Upper lobe of right lung (tissue), 1 donor: ENCODE measurements at places on chromosomes 13 and 19. TPM values are rescaled to one million over a fixed set of nuclear protein-coding genes. Genes with fewer than 3 reads are reported as not detected.

Gene ZNF486
- 4.3 TPM for total RNA-seq

Gene MAP4K1
- total RNA-seq, result 12.1 TPM

Gene COX6B2
- not detected for total RNA-seq

Gene ERICH4
- total RNA-seq, result not detected

Gene ONECUT3
- not detected for total RNA-seq

Gene COX7A1
- total RNA-seq, result 79.4 TPM

Gene ZNF880
- total RNA-seq, result 17.8 TPM

Gene ZFP82
- 5.4 TPM for total RNA-seq

Gene IL17D
- 3.8 TPM for total RNA-seq

DNA sequence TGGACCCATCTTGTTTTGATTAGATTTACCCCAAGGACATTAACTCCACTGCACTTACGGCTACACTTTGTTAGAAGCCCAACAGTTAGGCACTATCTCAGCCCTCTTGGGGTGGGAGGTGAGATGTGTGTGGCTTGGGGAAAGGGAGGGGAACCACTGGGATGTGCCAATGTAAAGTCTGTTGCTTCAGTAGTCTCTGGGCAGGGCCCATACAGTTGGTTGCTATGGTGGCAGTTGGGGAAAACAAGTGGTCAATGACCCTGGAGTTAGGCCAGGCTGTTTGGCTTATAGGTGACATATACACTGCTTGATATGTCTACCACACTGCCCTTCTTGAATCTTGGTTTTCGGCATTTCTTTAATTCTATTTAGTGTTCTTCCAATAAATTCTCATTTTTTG lies 8.9 kb upstream of the RB1 start:
- H3K27me3 ChIP-seq, result no peaks in the 10 kb centered on the region
- no peak overlapping the region for H3K27ac ChIP-seq
- no peak for DNase-seq
- no peak overlapping the region for H3K4me3 ChIP-seq

- H3K27me3 ChIP-seq, result no peaks in the 10 kb centered on the region
- H3K4me1 ChIP-seq, result peaks cover 62% of the 10 kb centered on the region
- H3K36me3 ChIP-seq, result no peaks in the 10 kb centered on the region
- H3K27ac ChIP-seq, result peak overlapping the region; percentile 100
- no peak for DNase-seq
Observed at GRCh38 chr19:12788042-12788681, 3.1 kb upstream of the JUNB start.

GRCh38 chr13:100610391-100611347 lies 22.1 kb upstream of the GGACT start:
- H3K27me3 ChIP-seq, result no peaks in the 10 kb centered on the region
- no peak overlapping the region for H3K27ac ChIP-seq
- peaks cover 7% of the 10 kb centered on the region for H3K36me3 ChIP-seq
- H3K4me3 ChIP-seq, result no peak overlapping the region

- H3K4me1 ChIP-seq, result peaks cover 8% of the 10 kb centered on the region
- no peak overlapping the region for H3K27ac ChIP-seq
- DNase-seq, result no peak
- no peak overlapping the region for H3K4me3 ChIP-seq
- H3K36me3 ChIP-seq, result no peaks in the 10 kb centered on the region
- no peaks in the 10 kb centered on the region for H3K27me3 ChIP-seq
Observed at GRCh38 chr13:50200569-50200968, 185.3 kb downstream of the KCNRG start.

DNA sequence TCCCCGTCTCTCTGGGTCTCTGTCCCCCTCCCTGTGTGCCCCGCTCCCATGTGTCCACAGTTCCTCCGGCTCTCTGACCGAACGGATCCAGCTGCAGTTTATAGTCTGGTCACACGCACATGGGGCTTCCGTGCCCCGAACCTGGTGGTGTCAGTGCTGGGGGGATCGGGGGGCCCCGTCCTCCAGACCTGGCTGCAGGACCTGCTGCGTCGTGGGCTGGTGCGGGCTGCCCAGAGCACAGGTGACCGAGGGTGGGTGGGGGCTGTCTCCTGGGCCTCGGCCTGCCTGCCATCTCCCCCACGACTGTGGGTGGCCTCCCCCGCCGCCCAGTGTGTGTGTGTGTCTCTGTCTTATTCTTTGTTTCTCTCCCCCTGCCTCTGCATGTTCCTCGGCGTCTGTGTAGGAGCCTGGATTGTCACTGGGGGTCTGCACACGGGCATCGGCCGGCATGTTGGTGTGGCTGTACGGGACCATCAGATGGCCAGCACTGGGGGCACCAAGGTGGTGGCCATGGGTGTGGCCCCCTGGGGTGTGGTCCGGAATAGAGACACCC lies 10.3 kb downstream of the TRPM4 start:
- no peak for DNase-seq
- no peak overlapping the region for H3K27ac ChIP-seq
- peaks cover 14% of the 10 kb centered on the region for H3K4me1 ChIP-seq
- peaks cover 42% of the 10 kb centered on the region for H3K36me3 ChIP-seq
- no peaks in the 10 kb centered on the region for H3K27me3 ChIP-seq

- H3K4me1 ChIP-seq, result peaks cover 56% of the 10 kb centered on the region
- H3K4me3 ChIP-seq, result peak overlapping the region; percentile 80
- peak overlapping the region; percentile 100 for H3K27ac ChIP-seq
- no peaks in the 10 kb centered on the region for H3K36me3 ChIP-seq
Observed at GRCh38 chr19:1847684-1848398, 442 bp downstream of the REXO1 start.

GRCh38 chr19:29893606-29894284 lies 48.3 kb upstream of the URI1 start:
- H3K27me3 ChIP-seq, result no peaks in the 10 kb centered on the region
- H3K27ac ChIP-seq, result no peak overlapping the region
- no peaks in the 10 kb centered on the region for H3K4me1 ChIP-seq
- H3K36me3 ChIP-seq, result no peaks in the 10 kb centered on the region
- H3K4me3 ChIP-seq, result no peak overlapping the region
- no peak for DNase-seq

DNA sequence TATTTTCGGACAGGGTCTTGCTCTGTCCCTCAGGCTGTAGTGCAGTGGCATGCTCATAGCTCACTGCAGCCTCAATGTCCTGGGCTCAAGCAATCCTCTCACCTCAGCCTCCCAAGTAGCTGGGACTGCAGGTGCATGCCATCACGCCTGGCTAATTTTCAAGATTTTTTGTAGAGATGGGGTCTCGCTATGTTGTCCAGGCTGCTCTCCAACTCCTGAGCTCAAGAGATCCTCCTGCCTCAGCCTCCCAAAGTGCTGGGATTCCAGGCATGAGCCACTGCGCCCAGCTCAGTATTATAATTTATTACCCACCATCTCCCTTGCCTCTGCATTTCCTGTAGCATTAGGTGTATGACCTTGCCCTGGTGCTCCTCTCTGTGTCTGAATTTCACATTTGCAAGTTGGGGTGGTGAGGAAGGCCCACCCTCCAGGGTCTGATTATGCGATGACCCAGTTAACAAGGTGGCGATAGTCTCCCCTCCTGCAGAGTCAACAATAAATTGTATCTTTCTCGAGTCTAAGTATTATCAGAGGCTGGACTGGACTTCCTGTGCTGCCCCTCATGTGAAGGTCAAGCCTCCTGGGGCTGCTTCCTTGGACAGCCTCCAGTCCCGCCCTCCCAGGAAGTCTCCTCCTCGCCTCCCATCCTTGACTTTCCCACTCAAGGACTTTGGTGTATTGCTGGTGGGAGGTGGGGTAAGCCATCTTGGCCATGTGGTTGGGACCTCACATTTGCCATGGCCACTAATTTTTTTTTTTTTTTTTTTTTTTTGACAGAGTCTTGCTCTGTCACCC lies 1.5 kb upstream of the TUBB4A start:
- H3K27ac ChIP-seq, result no peak overlapping the region
- H3K36me3 ChIP-seq, result no peaks in the 10 kb centered on the region
- peaks cover 10% of the 10 kb centered on the region for H3K4me1 ChIP-seq
- DNase-seq, result no peak

DNA sequence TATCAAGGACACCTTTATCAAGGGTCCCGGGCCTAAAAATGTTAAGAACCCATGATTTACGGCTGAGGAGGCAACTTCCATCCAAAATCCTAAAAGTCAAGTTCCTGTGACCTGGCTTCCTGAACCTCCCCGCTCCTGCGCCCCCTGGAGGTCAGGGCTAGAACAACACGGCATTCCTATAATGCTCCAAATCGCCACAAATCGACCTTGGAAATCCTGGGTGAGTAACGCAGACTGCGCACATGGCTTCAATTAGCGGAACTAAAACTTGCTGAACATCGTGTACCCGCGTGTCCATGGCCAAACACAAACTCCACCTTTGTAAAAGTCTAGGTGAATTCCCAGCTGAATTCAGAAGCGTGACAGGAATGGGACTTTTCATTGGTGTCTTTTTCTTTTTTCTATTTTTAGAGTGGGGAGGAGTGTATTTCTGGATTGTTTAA lies 4.3 kb upstream of the C5AR1 start:
- no peak overlapping the region for H3K4me3 ChIP-seq
- no peaks in the 10 kb centered on the region for H3K36me3 ChIP-seq
- H3K27me3 ChIP-seq, result no peaks in the 10 kb centered on the region
- DNase-seq, result peak; percentile 84
- H3K27ac ChIP-seq, result no peak overlapping the region
- H3K4me1 ChIP-seq, result peaks cover 14% of the 10 kb centered on the region

DNA sequence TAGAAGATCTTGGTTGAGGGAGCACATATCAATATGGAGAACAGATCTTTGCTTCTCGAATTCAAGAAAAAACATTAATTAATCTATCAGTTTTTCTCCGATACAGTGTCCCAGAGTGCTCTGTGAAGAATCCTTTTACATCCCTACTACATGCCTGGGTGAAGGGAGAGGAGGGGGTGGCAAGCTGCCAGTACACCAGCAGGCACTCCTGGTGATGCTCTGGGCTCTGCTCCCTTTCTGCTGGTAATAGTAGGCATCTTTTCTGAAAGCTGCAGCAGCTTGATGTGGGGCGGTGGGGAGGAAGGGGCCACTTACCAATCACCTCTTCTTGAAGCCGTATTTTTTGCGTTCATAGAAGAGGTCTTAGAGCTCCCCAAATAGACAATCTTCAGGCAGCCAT lies 30.7 kb downstream of the PBX4 start:
- DNase-seq, result no peak
- H3K27me3 ChIP-seq, result no peaks in the 10 kb centered on the region
- H3K27ac ChIP-seq, result no peak overlapping the region
- no peak overlapping the region for H3K4me3 ChIP-seq
- H3K36me3 ChIP-seq, result no peaks in the 10 kb centered on the region

GRCh38 chr13:27264648-27265047 lies 6.0 kb upstream of the RASL11A start:
- H3K36me3 ChIP-seq, result no peaks in the 10 kb centered on the region
- DNase-seq, result no peak
- H3K4me1 ChIP-seq, result peaks cover 32% of the 10 kb centered on the region
- no peaks in the 10 kb centered on the region for H3K27me3 ChIP-seq
- H3K4me3 ChIP-seq, result no peak overlapping the region

DNA sequence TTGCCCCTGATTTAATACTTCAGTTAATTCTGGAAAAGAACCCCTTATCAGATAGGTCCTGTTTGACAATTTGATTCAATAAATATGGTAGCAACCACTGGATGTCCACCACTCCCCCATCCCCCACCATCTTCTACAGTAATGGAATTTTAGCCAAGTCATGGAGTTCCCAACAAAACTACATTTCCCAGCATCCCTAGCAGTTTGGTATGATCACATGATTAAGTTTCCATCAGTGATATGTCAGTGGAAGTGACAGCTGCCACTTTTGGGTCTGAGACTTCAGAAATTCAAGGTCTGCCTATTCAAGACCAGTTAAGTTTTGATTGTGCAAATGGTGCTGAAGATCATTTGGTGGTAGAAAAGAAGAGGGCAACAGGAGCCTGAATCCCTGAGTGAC lies 85.5 kb downstream of the CACNA1A start:
- no peaks in the 10 kb centered on the region for H3K27me3 ChIP-seq
- no peak overlapping the region for H3K4me3 ChIP-seq
- DNase-seq, result no peak
- no peak overlapping the region for H3K27ac ChIP-seq

DNA sequence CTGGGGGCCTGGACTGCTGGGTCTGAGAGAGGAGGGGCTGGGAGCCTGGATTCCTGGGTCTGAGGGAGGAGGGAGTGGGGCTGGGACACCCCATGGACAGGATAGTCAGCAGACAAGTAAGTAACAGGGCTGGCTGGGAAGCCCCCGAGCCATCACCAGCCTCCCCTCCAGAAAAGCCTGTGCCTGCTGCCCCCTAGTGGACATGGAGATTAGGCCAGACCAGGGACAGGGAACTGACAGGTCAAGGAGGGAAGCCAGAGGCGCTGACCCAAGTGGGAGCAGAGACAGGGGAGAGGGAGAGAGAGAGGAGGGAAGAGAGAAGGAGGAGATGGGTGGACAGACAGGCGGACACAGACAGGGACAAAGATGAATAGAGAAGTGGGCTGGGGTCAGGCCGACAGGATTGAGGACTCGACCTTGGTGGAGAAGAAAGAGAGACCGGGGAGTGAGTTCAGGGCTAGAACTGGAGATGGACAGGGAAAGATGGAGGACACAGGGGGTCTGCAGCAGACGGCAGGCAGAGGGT lies 6.7 kb upstream of the ERFL start:
- DNase-seq, result peak; percentile 84
- peaks cover 2% of the 10 kb centered on the region for H3K4me1 ChIP-seq
- no peak overlapping the region for H3K27ac ChIP-seq
- H3K36me3 ChIP-seq, result no peaks in the 10 kb centered on the region

DNA sequence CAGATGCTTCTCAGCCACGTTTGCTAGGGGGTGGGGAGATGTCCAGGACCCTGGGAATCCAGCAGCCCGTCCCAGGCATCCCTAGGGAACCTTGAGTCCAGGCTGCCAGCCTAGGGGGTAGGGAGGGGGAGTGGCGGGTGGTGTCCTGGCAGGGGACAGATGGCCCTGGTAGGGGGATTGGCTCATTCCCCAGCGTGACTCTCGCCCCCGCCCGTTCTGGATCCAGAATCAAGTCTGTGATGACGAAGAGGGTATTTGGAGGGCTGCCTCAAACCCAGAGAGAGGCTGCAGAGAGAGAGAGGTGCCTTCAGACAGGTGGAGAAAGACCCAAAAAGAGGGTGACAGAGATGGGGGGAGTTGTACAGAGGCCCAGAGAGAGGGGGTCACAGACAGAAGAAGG lies 4.1 kb downstream of the SLC17A7 start:
- H3K27ac ChIP-seq, result no peak overlapping the region
- no peak for DNase-seq
- no peak overlapping the region for H3K4me3 ChIP-seq
- no peaks in the 10 kb centered on the region for H3K36me3 ChIP-seq
- H3K4me1 ChIP-seq, result no peaks in the 10 kb centered on the region
- H3K27me3 ChIP-seq, result peaks cover 88% of the 10 kb centered on the region

DNA sequence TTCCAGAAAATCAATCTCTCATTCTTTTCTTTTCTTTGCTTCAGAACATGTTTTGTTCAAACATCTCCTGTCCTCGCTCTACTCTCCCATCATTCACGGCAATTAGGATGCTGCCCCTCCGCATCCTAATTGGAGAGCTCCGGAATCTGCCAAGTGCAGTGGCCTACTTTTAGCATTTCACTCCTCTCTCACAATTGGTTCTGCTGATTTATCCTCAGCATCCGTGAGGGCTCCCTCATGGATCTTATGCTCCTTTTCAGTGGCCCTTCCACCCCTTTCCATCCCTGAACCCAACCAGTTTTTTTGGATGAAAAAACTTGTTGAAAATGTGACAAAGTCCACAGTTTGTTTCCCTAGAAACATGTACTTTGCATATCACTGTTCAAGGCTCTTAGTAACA lies 22.4 kb downstream of the AMER2 start:
- no peak for DNase-seq
- no peaks in the 10 kb centered on the region for H3K36me3 ChIP-seq

- H3K36me3 ChIP-seq, result peaks cover 40% of the 10 kb centered on the region
- H3K27me3 ChIP-seq, result no peaks in the 10 kb centered on the region
- DNase-seq, result no peak
- H3K27ac ChIP-seq, result no peak overlapping the region
- H3K4me1 ChIP-seq, result peaks cover 9% of the 10 kb centered on the region
Observed at GRCh38 chr19:17737690-17738153, 13.6 kb upstream of the FCHO1 start.
